ENCODE measurements at places on chromosomes 12 and 14.
A peak's percentile ranks its signal among the peaks of the same experiment; 100 is the strongest.

DNA sequence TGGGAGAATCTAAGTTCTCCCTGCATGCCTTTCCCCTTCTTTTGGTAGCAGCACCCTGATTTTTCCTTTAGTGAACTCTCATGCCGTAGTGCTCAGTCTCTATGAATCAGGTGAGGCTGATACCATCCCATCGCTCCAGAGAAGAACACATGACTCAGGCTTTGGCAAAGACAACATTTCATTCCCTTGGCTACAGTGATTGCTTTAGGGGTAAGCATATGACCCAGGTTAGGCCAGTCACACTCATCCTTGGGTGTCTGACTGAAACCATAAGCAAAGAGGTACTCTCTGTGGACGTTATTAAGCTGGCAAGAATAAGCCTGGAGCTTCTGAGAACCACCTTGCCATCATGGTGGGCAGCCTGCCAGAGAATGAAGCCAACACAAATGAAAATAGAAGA is 141.8 kb downstream of the MYRFL start:
- no peak for DNase-seq

GRCh38 chr14:51969852-51970540 is 19.4 kb upstream of the RTRAF start:
- DNase-seq = no peak

DNA sequence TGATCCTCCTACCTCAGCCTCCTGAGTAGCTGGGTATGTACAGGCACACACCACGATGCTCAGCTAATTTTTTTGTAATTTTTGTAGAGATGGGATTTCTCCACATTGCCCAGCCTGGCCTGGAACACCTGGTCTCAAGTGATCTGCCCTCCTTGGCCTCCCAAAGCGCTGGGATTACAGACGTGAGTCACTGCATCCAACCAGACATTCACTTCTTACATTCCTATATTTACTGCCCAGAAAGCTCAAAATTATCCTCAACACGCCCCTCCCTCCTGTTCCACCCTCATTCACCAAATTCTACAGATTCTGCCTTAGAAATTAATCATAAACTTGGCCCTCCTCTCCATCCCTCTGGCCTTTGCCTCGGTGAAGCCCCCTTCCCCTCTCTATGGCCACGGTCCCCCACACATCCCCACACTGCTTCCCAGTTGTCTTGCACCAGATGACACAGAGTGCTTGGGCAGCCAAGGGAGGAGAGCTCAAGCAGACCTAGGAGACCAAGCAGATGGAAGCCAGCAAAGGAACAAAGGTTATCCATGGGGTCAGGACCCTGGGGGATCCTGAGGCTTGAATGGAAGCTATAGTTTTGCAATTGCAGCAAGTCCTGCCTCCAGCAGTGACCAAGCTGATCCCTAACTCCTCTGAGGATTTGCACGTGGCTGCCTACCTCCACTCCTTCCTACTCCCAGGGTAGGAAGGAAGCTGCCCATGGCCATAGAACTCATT is 213.2 kb upstream of the FOXN3 start:
- DNase-seq = no peak

DNA sequence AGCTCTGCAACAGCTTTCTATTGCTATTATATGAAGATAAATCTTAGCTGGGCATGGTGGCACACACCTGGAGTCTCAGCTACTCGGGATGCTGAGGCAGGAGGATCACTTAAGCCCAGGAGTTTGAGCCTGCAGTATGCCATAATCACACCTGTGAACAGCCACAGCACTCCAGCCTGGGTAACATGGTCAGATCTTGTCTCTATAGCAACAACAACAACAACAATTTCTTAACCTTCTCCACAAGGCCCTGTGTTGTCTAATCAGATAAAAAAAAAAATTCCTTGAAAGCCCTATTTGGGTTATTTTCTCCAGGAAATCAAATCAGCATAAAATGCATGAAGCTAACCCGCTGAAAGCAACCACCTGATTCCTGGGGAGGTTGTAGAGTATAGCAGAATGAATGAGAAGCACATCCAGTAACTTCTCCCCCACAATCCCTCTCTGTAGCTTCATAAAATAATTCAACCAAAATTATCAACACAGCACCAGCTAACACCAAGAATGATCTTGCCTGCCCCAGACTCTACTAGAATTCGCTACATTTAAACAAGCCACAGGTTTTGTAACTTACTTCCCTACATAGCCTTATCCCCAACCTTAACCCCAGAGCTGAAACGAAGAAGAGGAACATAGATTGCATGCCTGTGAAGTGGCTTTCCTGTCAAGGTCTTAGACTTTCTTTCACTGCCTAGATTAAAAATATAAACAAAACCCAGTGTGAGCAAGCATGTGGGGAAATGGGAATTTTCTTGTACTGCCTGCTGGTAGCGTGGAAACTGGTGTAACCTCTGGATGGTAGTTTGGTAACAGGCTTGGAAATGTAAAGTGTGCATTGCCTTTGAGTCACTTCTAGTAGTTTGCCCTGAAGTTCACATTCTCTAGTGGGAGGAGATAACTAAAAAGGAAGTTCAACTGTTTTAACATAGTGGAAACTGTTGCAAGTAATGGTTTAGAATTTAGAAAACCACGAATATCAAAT is 6.0 kb upstream of the STK38L start:
- DNase-seq = no peak

GRCh38 chr14:92511453-92512238 is 1.9 kb upstream of the RIN3 start:
- no peak for DNase-seq

DNA sequence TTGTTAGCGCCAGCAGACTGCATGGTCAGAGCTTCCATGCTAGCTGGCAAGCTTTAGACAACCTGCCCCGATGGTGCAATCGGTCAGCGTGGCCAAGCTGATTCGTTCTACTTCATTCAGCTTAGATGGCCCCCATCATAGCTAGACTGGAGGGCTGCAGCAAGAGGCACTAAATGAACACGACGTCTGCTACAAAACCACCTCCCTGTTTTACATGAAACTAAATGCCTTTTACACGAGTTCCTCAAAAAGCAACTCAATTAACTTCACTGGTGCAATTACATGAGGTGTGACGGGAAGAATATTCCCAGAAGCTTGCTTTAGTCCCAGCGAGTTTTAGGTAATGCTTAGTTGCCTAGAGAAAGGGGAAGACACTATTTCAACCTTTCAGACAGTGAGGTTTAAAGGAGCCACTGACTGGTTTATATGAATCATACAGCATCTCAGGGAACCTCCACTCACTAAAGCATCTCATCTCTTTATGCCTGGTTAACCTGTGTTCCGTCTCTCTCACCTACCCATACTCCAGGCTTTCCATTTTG is 8.4 kb downstream of the NIN start:
- DNase-seq = no peak

DNA sequence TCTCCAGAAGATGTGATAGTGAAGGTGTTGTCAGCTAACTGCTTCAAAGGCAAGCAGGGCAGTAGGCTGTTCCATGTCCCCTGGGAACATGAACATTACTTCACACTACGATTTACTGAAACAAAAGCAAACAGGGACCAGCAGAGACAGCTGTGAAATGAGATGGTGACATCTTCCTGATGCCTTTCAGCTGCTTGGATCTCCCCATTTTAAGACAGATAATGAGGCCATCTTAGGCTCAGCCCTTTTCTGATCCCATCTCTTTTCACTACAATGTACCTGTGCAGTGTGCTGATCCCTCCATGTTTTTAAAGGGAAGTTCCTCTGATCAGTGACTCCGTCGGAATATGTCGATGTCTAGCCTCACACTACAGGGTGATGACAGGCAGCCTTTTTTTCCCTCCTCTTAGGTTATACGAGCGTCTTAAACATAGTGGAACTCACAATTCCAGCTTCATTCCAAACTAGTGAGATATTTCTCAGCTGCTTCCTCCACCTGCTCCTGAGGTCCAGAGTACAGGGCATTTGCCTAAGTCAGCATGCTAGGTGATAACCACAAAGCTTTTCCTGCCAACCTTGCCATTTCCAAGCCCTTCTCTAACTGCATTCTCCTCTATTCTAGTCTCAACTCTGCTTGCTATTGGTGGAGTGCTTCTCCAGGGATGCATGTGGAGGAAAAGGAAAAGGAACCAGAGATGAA is 87.6 kb upstream of the EGLN3 start:
- DNase-seq = no peak

DNA sequence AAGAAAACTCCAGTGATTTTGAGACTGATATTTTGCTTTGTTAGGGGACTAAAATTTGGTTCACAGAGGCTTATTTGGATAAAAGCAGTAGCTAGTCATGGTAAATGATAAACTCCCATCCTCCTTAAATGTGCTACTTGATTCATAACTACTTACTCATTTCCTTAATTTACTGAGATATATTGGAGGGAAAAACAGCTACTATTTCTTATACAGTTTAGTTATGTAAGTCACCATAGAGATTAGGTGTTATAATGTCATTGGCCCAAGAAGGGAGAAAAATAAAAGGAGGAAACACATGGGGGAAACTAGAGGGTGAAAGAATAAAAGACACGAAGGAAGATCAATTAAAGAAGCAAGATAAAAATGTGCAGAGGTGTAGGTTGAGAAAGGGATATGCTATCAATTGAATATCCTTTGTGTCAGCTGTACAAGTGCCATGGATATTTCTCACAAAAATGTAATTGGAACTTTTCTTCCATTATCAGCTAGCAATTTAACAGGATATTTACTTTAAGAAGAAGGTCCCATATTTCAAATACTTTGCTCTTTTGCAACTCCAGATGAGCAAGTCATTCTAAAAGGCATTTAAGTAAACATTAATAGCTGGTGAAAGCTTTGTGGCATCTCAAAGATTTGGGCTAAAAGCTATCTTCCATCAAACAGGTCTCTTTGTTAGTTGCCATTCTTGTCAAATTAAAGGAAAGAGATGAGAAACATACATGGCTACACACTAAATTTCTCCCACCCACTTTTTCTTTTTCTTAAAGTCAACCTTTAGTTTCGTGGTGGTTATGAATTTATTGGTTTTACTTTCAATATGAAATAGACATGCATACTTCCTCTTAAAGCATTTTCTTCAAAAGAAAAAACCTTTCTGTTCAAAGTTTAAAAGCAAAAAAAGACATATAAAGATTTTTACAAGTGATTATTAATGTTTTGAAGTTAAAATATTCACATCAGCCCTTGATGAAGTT is 439.5 kb downstream of the CCER1 start:
- no peak for DNase-seq

DNA sequence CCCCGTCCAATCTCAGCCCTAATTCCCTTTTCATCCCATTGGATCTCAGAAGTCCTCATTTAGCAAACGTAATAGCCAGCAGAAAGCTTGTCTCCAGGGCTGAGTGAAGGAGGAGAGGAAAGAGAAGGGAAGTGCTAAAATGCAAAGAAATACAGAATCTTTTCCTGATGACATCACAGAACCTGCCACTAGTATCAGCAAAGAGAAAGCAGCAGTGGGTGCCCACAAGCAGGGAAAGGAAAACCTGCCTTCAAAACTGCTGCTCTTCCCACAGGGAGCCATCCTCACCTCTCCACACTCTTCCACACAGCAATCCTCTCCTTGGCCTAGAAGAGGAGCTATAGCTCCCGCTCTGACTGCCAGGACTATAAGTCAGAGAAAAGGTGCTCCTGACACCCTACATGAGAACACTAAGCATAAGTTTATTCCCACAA is 11.3 kb downstream of the MED13L start:
- DNase-seq = no peak

- DNase-seq = no peak
Observed at GRCh38 chr14:90570461-90570860, 173.6 kb downstream of the CALM1 start.

GRCh38 chr14:62947301-62947700 is 98.0 kb downstream of the KCNH5 start:
- no peak for DNase-seq

DNA sequence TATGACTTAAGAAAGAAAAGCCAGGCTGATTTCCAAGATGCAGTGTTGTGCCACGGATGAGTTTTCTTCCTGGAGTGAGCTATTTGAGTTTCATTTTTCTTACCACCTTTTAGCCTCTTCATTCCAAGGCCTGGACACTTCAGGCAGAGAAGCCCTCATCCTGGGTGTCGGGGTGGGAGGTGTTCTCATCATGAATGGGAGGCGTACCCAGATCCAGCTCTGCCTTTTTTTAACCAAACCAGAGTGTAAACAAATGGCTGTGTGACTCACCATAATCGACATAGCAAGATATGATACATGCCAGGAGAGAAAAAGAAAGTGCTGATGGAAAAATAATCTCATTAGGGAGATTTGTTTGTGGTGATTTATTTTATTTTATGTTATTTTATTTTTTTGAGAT is 79.9 kb downstream of the ARF6 start:
- DNase-seq = no peak

GRCh38 chr14:39102265-39102968 is 618 bp downstream of the SEC23A start:
- DNase-seq = peak; percentile 19

DNA sequence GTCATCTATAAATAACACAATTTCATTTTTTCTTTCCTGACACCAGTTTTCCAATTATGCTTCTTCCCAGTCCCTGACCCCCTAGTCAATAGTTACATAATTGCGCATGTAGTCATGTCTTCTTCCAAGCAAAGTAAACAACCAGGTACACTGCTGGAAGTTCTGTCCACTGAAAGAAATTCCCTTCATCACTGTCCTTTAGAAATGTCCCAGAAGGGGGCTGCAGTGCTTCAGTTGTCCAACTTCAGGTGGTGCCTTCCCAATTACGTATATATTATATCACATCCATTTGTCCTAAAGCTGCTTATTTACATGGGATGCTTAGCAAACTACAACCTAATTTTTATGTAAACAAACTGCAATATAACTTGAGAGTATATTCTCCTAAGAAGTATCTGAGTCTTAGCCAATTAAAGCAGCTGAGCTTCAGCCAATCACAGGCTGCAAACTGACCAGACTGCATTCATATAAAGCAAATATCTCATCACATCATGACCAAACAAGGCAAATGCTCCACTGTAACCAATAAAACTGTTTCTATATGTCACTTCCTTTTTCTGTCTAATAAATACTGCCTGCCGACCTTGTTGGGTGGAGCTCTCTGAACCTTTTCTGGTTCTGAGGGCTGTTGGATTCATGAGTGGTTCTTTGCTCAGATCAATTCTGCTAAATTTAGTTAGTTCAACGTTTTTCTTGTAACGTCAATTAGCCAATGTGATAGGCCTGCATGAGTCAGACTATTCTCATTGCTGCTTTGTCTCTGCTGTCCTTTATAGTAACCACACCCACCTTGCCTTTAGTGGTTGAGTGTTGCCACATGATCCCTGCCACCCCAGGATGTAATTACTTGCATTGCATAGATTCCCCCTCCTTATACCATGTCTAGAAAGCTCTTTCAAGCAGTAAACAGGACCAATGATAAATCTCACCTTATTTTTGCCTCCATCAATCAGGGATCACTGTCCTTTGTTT is 239.3 kb downstream of the ALG10B start:
- no peak for DNase-seq
